ENCODE measurements at places on chromosomes 5 and 9.

DNA sequence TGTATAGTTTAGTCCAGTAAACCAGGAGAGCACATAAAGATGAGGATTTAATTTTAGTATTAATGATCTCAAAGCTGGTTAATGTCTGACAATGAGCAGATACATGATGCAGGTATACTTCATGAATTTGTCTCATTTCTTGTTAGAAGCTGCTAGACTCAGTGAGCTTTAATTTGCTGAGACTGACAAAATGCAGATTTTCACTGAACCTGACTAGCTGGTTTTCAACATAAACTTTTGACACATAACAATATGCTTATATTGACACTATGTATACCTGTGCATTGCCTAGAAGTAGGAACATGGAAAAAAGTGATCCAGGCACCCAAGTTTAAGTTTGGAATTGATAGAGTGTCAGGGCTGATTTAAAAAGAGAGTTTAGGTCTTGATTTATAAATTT is 10.8 kb downstream of the UBLCP1 start:
- DNase-seq: no peak

GRCh38 chr5:10761933-10762775 is 1.1 kb upstream of the DAP start:
- DNase-seq: no peak

GRCh38 chr5:116859666-116860320 is 285.2 kb upstream of the SEMA6A start:
- DNase-seq: no peak

DNA sequence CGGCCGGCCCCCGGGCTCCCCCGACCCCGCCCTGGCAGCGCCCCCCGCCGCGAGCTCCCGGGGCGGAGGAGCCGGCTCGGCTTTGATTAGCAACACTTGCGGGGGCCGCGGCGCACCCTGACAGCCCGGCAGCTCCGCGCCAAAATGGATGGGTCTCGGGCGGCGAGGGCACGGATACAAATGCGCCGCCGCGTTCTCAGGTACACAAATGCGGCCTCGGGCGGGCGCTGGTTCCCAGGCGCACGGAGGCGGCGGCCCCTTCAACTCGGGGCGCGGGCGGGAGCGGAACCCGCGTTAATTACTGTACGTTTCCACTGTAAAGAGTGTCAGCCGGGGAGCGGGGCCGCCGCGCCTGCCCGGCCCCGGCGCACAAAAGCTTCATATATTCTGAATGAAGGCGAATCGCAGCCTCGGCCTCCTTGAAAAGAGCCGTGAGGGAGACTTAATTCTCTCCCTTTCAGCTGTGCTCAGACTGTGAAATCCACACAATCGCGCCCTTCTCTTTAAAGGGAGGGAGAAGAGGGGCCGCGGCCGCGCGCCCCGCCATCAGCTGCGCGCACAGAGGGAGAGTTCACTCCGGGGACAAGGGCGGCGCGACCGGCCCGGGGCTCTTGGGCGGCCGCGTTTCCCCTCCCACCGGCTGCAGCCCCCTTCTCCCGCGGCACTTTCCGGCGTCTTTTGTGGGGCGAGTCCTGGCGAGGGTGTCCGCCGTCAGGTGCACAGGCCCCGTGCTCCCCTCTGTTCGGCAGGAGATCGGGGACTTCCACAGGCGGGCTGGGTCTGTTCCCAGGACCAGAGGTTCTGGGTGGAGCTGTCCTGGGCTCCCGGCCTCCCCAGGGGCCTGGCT is 27.0 kb downstream of the MSX2 start:
- no peak for DNase-seq

GRCh38 chr9:81372628-81373191 is 316.6 kb downstream of the TLE1 start:
- DNase-seq: no peak

DNA sequence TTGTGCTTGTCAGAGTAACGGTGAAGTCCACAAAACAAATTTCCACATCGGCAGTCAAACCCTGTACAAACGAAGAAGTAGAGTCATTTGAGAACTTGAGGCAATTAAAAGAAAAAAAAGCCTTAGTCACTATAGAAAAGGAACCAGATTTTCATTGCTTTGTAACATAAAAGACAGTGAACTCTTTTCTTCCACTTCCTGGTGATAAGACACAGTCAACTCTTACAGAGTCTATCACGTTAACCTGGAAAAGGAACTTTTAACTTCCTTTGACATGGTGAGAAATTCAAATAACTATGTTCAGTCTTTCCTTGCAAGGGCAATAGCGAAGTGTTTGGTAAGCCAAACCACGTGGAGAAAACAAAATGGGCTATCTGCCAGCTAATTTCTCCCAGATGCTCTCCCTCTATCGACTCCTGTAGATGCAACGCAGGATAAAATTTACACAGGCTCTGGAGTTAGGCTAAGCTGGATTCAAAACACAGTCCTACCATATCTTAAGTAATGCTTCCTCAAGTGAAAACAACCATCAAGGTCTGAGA is 8.9 kb downstream of the ZFAND5 start:
- no peak for DNase-seq

GRCh38 chr9:18996211-18996610 is 36.8 kb downstream of the SAXO1 start:
- DNase-seq: no peak

DNA sequence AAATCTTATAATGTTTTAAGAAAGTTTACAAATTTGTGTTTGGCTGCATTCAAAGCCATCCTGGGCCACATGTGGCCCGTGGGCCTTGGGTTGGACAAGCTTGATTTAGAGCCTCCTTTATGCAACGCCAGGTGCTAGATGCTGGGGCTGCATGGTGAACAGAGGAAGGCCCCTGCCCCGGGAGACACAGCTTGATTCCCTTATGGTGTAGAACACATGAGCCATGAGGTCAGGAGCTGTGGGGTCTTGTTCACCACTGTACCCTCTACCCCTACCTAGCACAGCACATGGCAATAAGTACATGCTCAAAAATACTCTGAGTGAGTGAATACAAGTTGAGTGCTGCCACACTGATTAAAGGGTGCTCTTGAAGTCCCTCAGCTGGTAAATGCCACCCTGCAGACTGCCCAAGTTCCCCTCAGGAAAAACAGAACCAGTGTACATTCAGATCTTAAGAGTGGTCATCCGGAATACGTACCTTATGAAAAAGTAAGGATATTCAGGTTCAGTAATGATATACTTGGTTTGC is 71.9 kb downstream of the ARRDC3 start:
- no peak for DNase-seq

DNA sequence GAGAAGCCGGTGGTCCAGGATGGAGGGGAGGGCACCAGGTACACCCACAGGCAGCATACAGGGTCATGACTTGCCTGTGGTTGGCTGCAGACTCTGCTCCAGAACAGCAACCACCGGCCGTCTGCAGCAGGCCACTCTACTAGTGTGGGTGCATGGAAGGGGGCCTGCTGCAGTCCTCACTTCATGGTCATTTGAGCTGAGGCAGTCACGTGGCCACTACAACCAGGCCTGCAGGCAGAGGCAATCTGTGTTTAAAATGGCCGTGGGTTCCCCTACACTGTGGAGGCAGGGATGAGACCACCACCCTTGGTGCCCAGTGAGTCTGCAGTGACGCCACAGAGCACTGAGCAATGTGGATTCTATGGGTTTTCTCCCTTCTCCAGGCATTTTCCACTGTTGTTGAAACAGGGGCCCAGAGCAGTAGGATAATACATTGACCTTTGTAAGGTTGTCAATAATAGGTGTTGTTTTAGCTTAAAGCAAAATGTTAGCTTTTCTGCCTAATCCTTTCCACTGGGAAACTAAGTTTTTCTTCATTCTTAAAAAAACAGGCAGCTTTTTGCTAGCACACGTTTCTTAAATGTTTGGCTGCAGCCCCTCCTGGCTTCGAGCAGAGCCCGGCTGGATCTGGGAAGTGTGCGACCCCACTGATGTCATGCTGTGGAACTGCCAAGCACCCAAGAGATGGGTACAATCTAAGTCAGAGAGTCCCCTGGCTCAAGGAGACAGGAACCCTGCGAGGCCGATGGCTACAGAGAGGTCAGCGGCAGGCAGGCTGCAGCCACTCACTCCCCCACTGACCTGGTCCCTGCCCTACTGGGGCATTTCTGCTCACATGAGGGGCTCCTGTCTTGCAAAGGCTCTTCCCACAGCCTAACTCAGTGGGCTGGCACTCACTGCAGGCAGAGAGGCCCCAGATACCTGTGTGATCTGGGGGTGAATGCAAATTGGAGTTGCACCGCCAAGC is 21.2 kb downstream of the GADD45G start:
- DNase-seq: no peak

GRCh38 chr5:50406877-50407276 is 34.2 kb downstream of the EMB start:
- no peak for DNase-seq

GRCh38 chr5:32100691-32101302 is 73.3 kb downstream of the GOLPH3 start:
- DNase-seq: peak; percentile 47

DNA sequence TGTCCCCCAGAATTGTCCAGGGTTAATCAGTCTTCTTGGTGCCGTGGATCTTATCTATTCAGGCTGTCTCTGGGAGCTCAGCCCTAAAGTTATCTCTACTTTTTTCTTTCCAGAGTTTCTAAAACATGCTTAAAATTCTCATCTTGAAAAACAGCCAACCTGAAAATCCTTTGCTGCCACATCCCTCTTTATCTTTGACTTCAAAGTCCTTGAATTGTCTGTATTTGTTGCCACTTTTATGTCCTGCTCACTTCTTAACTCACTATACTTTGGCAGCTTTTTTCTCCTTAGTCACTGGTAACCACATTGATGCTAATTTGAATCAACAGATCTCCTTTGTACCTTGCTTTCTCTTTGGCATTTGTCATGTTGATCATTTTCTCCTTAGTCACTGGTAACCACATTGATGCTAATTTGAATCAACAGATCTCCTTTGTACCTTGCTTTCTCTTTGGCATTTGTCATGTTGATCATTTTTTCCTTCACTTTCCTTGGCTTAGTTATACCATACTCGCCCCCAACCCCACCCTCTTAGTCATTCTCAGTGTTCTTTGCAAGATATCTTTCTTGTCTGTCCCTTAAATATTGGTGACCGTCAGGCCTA is 8.5 kb downstream of the DMXL1 start:
- no peak for DNase-seq

GRCh38 chr5:32504989-32505596 is 60.6 kb upstream of the ZFR start:
- DNase-seq: no peak

DNA sequence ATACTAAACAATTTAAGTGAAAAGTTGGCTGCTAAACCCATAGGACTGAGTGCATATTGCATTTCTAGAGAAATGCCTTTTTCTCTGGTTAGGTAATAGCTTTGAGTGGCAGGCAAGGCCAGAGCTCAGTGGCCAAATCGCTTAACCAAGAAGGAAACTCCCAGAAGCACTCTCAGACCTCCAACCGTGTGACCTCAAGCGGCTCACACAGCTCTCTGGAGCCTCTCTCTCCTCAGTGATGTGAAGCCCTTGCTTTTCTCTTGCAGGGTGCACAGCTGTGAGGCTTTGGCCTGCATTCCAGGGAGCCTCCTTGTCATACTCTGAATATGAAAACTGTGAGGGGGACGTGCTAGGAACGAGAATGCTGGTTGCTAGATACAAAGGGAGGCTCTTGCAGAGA is 106.7 kb downstream of the INSYN2B start:
- DNase-seq: no peak

- DNase-seq: no peak
Observed at GRCh38 chr9:69222970-69223369, 48.9 kb downstream of the TJP2 start.

DNA sequence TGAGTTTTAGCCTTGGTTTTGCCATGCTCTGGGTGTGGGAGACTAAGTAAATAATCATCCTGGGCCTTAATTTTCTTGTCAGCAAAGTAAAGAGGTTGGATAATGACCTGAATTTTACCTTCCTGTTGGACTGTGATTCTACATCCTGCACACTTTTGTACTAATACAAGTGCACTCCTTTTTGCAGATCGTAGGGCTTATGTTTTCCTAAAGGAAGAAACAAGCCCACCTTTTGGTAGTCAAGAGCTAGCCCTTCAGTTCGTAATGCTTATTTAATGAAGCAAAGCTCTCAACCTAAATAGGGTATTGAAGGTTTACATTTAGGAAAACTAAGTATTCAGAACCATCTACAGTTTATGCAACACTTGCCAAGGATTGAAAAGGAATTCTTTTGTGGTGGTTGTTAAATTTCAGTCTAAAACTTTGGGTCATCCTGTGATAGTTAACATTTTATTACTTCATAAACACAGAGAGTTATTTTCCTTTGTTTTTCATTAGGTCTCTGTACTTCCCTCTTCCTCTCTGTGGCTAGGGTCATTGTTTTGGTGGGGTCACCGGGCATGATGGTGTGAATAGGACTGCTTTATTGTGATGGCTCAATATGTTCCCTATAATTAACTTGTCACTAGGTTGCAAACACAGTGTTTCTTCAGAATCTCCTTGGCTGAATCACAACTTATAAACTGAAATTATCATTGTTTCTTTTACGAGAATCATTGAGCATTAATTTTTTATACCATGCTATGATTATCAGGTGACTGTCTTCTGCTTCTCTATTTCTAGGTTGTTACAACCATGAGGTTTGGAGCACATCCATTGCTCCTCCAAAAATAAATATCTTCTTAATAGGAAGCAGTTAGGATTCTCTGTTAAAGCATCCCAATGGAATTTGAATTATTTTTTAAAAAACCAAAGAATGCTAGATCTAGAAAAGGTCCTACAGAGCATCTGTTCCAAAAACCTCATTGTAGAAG is 28.5 kb downstream of the SPINK5 start:
- no peak for DNase-seq

DNA sequence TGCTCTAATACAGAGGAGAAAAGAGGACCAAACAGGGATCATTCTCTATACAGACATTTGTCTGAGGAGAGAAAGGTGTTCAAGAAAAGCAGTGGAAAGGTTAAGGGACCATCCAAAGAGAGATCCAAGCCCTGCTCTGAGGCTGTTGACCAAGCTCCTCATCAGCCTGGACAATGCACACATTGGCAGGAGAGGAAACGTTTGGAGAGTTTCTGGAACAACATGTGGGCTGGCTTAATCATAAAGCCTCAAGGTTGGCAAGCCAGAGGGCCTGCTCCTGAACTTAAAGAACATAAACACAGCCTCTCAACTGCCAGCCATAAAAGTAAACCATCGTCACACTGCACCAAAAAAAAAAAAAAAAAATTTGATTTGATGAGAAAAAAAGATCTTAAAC is 184.4 kb upstream of the SLC12A2 start:
- DNase-seq: no peak

GRCh38 chr9:112487799-112488340 is 1.2 kb downstream of the KIAA1958 start:
- DNase-seq: no peak

- DNase-seq: no peak
Observed at GRCh38 chr5:127697894-127698600, 5.1 kb upstream of the CCDC192 start.

- DNase-seq: no peak
Observed at GRCh38 chr5:12902611-12903010, 998.4 kb upstream of the CTNND2 start.

GRCh38 chr9:14106699-14107098 is 207.2 kb downstream of the NFIB start:
- DNase-seq: no peak

- no peak for DNase-seq
Observed at GRCh38 chr5:16480821-16481538, 15.4 kb upstream of the ZNF622 start.

- no peak for DNase-seq
Observed at GRCh38 chr5:61346511-61346910, 14.5 kb downstream of the ZSWIM6 start.

Data from mesenteric fat pad (tissue), 1 donor.